ENCODE measurements at places on chromosomes 11 and 22.

- no peak for DNase-seq
These were observed 135.6 kb downstream of the KIRREL3 start for GRCh38 chr11:126864934-126865333.

DNA sequence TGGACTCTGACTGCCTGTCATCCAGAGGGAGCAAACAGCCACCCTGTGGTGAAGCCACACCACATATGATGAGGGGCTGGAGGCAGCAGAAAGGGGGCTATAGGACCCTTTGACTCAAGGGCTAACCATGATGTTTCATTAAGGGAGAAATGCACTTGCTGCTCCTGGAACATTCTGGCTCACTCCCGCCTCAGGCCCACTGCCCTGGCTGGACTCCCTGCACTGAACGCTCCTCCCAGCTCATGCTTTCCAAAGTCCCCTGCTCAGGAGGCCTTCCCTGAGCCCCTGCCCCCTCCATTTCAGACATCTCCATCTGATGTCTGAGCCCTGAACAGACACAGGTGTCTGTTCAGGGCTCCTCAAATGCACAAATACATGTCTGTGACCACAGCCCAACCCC lies 69.1 kb downstream of the CDKN1C start:
- no peak for DNase-seq

DNA sequence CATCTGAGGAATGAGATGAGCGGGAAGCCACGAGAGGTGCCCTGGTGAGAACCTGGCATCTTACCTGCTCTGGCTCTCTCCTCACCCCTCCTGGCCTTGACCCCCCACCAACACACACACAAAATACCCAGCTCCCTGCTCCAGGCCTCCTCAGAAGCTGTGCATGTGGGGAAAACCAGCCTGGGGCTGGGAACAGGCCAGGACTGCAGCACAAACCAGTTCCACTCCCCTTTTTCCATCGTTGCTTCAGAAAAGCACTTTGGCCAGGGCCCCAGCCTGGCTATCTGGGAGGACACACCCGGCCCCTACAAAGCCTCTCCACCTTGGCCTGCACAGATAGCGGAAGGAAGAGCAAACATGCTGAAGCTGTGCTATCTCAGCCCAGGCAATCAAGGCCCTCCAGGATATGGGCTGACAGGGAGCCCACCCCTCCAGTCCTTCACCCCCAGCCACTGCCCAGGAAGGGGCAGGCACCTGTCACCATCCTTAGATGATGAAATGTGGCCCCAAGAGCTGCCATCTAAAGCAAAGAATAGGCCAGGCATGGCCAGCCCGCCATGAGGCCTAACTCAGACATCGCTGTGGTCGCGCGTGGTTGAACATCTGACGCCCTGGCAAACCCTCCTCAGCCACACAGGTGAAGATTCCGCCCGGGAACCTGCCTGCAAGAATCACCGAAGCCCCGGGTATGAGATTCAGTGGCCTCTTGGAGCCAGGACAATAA lies 35.4 kb downstream of the PISD start:
- no peak for DNase-seq

GRCh38 chr11:19992998-19993397 lies 167.3 kb downstream of the DBX1 start:
- DNase-seq: no peak

DNA sequence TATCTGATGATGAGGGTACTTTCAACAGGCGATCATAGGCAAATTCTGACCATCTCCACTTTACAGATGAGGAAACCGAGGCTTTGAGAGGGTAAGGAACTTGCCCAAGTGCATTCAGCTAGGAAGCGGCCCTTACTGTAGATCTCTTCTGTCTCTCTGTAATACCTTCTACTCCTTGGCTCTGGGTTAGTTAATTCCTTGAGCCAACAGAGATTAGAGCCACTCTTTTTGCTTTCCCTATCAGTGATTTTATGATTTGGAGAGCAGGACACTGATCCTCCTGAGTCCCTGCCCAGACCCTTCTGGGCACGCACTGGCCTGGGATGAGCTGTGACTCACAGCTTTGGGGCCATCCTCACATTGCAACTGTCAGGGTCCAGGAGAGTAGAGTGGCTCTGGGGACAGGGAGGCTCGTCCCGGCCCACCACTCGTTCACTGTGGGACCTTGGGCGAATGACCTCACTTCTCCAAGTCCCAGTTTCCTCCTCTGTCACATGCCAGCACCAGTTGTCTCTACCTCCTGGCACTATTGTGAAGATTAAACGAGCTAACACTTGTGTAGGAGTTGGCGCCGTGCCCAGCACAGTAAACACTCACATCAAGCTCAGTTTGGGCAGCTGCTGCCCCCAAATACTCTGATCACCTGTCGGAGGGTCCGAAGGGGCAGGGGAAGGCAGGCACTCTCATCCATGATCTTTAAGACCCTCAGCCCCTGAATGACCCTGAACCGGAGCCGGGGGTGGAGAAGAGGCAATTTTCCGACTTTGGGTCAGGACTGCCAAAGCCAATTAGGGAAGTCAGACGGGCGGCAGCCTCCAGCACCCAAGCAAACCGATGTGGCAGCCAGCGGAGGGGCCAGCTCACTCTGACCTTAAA lies 235.0 kb downstream of the MIAT start:
- peak; percentile 93 for DNase-seq

DNA sequence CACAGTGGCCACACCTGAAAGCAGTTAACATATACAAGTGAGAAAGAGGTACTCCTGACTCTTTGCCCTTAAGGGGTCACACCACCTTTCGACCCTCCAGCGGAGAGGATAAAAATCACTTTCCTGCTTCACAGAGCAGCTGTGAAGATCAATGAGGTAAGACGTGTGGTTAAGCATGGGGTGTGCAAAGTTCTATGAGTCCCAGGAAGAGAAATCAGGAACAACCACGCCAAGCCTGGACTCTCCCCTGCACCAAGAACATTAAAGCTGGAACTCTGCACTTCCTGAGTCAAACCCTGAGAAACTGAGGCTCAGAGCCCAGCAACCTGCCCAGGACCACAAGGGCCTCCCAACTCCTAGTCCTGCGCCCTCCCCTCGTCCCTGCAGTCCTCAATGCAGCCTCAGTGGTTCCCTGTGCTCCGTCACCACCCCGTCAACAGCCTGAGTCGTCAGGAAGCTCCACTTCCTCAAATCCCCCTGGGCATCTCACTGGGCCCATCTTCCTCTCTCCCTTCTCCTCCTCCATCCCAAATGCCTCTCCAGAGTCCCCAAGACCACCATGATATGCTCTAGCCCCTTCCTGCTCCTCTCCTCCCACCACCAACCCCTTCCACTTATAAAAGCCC lies 17.7 kb downstream of the TNKS1BP1 start:
- no peak for DNase-seq

GRCh38 chr11:23836981-23837380 lies 659.9 kb upstream of the LUZP2 start:
- DNase-seq: no peak

- no peak for DNase-seq
These were observed 13.6 kb downstream of the KRTAP5-5 start for GRCh38 chr11:1643146-1643690.

DNA sequence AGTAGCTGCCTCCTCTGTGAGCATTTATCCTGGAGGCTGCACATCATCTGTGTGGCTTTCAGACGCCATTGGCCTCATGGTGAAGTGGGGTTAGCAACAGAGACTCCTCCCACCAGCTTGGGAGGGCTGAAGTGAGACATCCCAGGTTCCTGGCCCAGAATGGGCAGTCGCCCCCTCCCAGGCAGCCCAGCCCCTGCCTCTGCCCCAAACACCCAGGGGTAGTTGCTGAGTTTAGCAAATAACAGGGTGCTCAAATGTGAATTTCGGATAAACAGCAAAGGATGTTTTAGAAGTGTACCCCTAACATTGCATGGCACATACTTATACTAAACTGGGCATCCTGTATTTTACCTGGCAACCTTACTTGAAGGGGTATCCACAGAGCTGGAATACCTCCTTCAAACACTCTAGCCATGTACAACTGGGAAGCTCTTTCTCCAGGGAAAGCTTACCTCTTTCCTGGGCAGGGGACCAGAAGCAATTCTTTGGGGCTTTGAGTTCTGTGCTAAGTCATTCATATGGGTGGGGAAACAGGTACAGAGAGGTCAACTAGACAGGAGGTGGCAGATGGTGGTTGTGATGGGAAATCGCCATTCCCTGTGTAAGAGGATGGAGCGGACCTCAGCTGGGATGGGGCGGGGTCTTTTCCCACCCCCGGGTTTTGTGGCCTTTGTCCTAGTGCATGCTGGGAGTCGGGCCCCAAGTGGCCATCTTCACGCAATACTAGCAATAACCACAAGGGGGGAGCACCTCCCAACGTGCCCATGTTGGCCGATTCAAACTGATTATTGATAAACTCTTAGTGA lies 19.3 kb downstream of the MTFP1 start:
- peak; percentile 65 for DNase-seq

- no peak for DNase-seq
These were observed 370.6 kb upstream of the CADM1 start for GRCh38 chr11:115874843-115875242.

DNA sequence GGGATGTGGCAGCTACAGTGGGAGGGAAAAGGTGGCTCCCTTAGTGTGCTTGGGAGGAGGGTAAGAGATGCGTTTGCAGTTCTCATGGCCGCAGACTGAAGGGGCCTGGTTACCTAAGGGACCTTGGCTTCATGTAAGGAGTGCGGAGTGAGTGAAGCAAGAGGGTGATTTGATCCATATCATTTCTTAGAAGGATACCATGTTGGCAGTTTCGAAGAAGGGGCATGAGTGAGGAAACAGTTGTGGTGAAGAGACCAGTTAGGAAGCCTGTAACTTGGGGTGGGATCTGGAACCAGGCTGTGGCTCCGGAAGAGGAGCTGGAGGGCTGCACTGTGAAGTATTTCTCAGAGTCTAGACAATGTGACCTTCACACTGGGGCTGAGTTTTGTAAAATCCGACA lies 45.0 kb downstream of the ST3GAL4 start:
- no peak for DNase-seq

GRCh38 chr22:34293324-34293723 lies 373.0 kb upstream of the LARGE1 start:
- no peak for DNase-seq

DNA sequence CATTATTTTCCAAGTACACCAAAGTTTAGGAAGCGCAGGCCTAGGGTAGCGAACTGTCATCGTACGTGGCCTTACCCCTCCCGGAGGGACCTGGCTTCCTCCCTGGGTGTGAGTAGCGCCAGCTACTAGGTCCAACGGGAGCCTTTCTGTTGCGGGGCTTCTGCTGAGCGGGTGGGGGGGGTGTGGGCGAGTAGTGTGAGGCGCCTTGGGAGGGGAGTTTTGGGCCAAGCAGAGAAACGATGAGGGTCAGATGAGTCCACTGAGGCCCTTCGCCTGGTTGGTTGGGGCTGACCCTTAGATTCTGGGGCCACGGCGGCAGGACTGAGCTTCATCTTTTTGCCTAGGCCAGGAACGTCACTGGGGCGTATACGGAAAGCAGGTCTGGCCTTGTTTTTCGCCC lies 868 bp downstream of the TEF start:
- no peak for DNase-seq

GRCh38 chr22:48083502-48083901 lies 1321.1 kb downstream of the TBC1D22A start:
- no peak for DNase-seq

DNA sequence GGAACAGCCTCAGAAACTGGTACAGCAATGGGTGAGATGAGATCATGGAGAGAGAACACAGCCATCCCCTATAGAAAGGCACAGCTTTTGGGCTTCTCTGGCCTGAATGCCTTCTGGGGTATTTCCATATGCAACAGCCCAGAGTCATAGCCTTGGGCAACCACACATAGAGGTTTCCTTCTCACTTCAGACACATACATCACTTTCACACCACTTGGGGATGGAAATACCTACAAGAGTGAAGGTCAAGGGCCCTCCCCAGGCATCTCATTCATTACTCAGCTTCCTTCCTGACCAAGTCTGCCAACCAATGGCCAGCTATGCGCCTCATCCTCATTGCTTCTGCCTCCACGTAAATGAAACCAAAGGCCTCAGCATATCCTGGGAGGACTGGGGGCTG lies 17.7 kb upstream of the OLFML1 start:
- DNase-seq: no peak

GRCh38 chr11:9761441-9761945 lies 97.6 kb downstream of the SWAP70 start:
- no peak for DNase-seq

DNA sequence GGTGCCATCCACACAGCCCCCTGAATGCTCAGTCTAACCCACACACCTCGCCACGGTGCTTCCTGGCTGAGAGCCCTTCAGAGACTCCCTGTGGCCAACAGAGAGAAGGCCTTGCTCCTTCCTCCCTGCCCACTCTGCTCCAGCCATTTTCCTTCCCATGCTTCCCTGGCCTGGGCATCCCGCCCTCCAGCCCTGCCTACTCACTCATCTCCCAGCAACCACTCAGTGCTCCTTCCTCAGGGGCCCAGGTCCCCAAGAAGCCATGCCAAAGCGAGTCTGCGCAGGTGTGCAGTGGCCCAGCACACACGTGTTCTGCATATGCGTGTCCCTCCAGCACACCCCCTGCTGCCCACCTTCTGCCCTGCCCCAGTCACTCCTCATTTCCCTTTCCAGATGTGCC lies 56.4 kb downstream of the NECTIN1 start:
- no peak for DNase-seq

- no peak for DNase-seq
These were observed 13.7 kb downstream of the PEX26 start for GRCh38 chr22:18091478-18091877.

DNA sequence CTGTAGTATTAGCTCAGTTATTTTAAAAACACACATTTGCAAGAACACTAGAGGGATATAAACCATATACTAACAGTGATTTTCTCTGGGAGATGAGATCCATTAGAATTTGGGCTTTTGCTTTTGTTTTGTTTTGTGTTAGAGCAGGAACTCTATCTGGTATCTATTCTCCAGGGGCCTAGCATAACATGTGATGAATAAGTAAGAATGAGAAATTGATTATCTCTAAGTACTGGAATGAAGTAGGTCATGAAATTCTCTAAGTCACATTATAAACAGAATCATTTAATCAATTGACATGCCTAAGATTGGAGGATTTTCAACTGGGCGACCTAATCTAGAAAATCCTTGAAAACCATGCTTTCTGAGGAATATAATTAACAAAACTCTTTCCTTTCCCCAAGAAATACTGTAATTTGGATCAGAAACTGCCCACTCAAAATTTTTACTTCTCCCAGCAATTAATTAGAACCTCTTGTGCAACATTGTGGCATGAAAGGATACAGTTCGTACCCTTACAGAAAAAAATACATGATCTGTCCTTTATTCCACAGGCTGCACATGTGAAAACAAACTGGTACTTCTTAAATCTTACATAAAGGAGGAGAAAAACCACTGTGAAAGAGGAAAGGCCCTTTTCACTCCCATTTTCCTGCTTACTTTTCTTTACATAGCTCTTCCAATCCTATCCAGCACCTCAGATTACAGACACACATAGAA lies 93.5 kb downstream of the MRTFA start:
- DNase-seq: no peak

- no peak for DNase-seq
These were observed 40.1 kb downstream of the DGCR2 start for GRCh38 chr22:19082101-19082500.

GRCh38 chr11:12066799-12067508 lies 43.4 kb upstream of the MICAL2 start:
- peak; percentile 43 for DNase-seq

DNA sequence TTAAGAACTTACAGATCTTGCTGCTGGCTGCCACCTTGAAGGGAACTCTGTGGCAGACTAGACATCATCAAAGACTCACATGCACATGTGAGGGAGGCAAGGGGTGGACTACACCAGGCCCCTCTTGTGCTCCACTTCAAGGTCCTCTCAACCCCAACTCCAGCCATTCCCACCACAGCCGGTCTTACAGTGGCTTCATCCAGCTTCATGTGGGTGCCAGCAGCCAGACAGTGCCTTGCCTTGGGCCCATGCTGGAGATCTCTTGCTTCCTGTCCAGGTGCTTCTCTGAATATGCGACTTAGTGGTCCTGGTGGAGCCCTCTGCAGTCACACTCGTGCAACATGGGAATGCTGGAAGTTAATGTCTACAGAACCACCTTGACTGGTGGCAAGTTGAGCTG lies 44.6 kb upstream of the WNT7B start:
- no peak for DNase-seq

Data from NCI-H1092 (cell line).